T-helper 2 cell treated with Interferon-gamma antibody and Interleukin-4, amounts not matched to agents 100 ng/mL and 5 ng/mL, for 36 hours (primary cell): ENCODE measurements at places on chromosomes 5 and 9. TPM values are rescaled to one million over a fixed set of nuclear protein-coding genes. Genes with fewer than 3 reads are reported as not detected.

Gene ROPN1L
- total RNA-seq, result 3.7 and 4.7 TPM in 2 replicates

Gene CDH12
- not detected in 2 replicates for total RNA-seq

Gene C5orf34
- 7.9 and 8.0 TPM in 2 replicates for total RNA-seq

Gene TRPM3
- total RNA-seq, result not detected in 2 replicates

Gene NDUFS6
- 35.3 and 39.2 TPM in 2 replicates for total RNA-seq

Gene RGMB
- 0.14 and 0.48 TPM in 2 replicates for total RNA-seq
